ENCODE measurements at places on chromosomes 4 and X. TPM values are rescaled to one million over a fixed set of nuclear protein-coding genes. Genes with fewer than 3 reads are reported as not detected.
A peak's percentile ranks its signal among the peaks of the same experiment; 100 is the strongest.

Gene HSFX3
- not detected for total RNA-seq

- DNase-seq, result no peak
- H3K27me3 ChIP-seq, result no peaks in the 10 kb centered on the region
- peaks cover 24% of the 10 kb centered on the region for H3K36me3 ChIP-seq
- peaks cover 38% of the 10 kb centered on the region for H3K4me1 ChIP-seq
- H3K4me3 ChIP-seq, result no peak overlapping the region
Observed at GRCh38 chr4:76998251-76998901, 48.8 kb downstream of the SEPTIN11 start.

Gene TLR1
- total RNA-seq, result 1.7 TPM

GRCh38 chr4:38119668-38120385 lies 159.6 kb downstream of the PTTG2 start:
- H3K4me3 ChIP-seq, result no peak overlapping the region
- no peak for DNase-seq
- H3K27me3 ChIP-seq, result no peaks in the 10 kb centered on the region
- peaks cover 26% of the 10 kb centered on the region for H3K36me3 ChIP-seq
- H3K4me1 ChIP-seq, result peaks cover 15% of the 10 kb centered on the region

DNA sequence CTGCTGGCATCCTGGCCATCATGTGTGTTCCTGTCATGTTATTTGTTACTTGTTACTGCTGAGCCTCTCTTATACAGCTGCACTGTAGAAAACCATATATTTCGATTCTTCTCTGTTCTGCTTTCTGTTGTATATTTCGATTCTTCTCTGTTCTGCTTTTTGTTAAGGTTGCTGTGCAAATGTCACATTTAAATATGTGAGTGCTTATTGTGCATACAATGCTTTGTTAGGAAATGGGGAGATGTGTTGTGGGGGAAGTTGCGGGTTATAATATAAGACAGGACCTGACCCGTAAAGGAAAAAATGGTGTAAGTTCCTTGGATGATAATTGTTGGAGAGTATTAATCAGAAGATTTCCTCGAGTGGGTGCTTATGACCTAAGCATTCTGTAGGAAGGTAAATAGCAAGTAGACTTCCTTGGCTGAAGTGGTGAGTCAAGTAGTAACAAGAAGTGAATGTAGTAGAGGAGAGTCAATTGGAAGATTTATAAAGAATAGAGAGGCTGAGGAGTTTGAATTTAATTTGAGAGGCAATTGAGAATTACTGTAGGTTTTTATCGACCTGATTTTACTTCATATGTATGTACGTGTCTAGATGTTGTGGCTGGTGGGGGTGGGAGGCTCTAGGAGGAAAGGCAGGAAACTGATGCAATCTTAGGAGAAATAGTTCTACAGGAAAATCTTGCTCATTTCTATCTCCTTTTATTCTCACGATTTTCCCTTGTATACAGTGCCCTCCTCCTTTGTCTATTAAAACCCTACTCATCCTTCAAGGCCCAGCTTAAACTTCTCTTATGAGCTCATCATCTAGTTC lies 8.5 kb downstream of the OGT start:
- peak; percentile 49 for DNase-seq
- H3K4me3 ChIP-seq, result peak overlapping the region; percentile 96
- peak overlapping the region; percentile 98 for H3K27ac ChIP-seq
- peaks cover 54% of the 10 kb centered on the region for H3K4me1 ChIP-seq

Gene NDUFC1
- 41.9 TPM for total RNA-seq

Gene ANTXR2
- 2.3 TPM for total RNA-seq

GRCh38 chr4:145501051-145501660 lies 19.5 kb downstream of the SMAD1 start:
- no peak for DNase-seq
- peaks cover 31% of the 10 kb centered on the region for H3K4me1 ChIP-seq
- no peaks in the 10 kb centered on the region for H3K36me3 ChIP-seq

Gene CFAP299
- not detected for total RNA-seq

GRCh38 chrX:148310426-148311165 lies 189.8 kb upstream of the AFF2 start:
- H3K27me3 ChIP-seq, result no peaks in the 10 kb centered on the region
- no peak overlapping the region for H3K4me3 ChIP-seq
- DNase-seq, result peak; percentile 46
- H3K36me3 ChIP-seq, result no peaks in the 10 kb centered on the region
- H3K27ac ChIP-seq, result no peak overlapping the region

DNA sequence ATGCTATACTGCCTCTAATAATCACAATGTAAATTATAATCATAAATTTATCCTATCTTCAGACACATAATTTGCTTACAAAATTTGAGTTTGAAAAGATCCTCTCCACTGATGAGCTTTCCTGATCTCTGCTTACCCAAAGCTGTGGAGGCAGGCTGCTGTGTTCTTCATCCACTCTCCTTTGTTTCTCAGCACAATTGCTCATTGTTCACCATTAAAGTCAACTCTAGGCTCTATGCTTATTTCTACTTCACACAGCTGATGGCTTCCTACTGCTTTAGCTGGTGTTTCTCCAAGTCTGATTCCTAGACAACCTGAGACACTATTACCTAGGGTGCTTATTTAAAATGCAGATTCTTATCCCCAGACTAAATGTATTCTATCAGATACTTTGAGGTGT lies 319.7 kb downstream of the PCDH18 start:
- DNase-seq, result no peak
- H3K36me3 ChIP-seq, result no peaks in the 10 kb centered on the region
- no peaks in the 10 kb centered on the region for H3K27me3 ChIP-seq
- no peak overlapping the region for H3K4me3 ChIP-seq
- no peak overlapping the region for H3K27ac ChIP-seq

DNA sequence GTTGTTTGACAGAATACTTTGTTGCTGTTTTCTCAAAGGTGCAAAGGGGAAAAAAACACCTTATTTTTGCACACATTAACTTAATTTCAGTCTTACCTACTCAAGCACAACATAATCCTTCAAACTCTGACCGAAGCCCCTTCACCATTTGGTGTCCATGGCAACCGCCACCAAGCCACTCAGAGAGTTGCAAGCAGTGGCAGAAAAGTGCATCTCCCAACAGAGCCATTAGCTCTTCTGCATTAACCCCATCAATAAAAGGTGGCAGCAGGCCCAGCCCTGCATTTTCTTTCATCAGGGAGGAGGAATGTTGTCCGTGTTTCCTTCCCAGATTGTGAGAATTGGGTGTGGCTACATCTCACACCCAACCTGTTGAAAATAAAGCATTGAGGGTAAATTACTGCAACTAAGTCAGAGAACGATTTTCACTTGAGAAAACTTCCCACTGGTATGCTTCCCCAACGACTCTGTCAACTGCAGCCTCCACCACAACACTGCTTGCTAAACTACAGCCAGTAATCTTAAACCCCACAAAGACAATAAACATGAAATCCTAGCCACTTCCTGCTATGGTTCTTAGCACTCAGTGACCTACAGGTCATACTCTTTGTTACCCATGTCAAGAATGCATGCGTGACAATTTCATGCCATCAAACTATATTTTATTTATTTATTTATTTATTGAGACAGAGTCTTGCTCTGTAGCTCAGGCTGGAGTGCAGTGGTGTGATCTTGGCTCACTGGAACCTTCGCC lies 154.0 kb downstream of the GRIA3 start:
- DNase-seq, result no peak
- H3K4me3 ChIP-seq, result no peak overlapping the region
- H3K27ac ChIP-seq, result no peak overlapping the region
- no peaks in the 10 kb centered on the region for H3K27me3 ChIP-seq

DNA sequence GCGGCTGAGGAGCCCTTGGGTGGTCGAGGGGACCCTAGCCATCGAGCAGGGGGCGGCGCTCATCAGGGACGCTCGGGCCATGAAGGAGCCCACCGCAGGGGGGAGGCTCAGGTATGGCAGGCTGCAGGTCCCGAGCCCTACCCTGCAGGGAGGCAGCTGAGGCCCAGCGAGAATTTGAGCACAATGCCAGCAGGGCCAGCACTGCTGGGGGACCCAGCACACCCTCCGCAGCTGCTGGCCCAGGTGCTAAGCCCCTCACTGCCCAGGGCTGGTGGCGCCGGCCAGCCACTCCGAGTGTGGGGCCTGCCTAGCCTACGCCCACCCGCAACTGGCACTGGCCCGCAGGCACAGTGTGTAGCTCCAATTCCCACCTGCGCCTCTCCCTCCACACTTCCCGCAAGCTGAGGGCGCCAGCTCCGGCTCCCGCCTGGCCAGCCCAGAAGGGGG lies 325.4 kb upstream of the FRG1 start:
- H3K4me1 ChIP-seq, result no peaks in the 10 kb centered on the region
- H3K36me3 ChIP-seq, result no peaks in the 10 kb centered on the region
- no peak overlapping the region for H3K27ac ChIP-seq
- no peak overlapping the region for H3K4me3 ChIP-seq
- H3K27me3 ChIP-seq, result no peaks in the 10 kb centered on the region

Gene H2BW2
- not detected for total RNA-seq

DNA sequence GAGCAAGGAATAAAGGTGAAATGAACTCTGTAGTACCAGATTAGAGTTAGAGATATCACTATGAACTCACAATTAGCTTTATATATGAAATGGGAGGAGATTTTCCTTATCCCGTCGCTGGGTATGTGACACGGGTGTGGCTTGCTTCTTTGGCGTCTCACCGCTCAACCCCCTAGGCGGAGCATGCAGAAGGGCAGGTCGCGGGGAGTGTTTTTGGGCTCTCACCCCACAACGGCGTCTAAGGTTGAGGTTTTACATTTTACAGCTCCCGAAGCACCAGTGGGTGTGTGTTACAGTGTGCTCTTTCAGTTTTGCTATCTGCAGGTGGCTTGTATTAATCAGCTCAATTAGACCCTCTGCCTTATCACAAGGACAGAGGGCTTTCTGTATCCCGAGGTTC lies 42.1 kb upstream of the MAGEB10 start:
- H3K27me3 ChIP-seq, result no peaks in the 10 kb centered on the region
- H3K4me1 ChIP-seq, result no peaks in the 10 kb centered on the region
- H3K27ac ChIP-seq, result no peak overlapping the region
- DNase-seq, result no peak
- no peak overlapping the region for H3K4me3 ChIP-seq
- no peaks in the 10 kb centered on the region for H3K36me3 ChIP-seq

Gene CSAG3
- 0.23 TPM for total RNA-seq

GRCh38 chrX:136255541-136255940 lies 4.3 kb upstream of the MAP7D3 start:
- H3K27ac ChIP-seq, result no peak overlapping the region
- H3K4me1 ChIP-seq, result peaks cover 20% of the 10 kb centered on the region
- DNase-seq, result no peak
- no peaks in the 10 kb centered on the region for H3K27me3 ChIP-seq
- H3K36me3 ChIP-seq, result no peaks in the 10 kb centered on the region

DNA sequence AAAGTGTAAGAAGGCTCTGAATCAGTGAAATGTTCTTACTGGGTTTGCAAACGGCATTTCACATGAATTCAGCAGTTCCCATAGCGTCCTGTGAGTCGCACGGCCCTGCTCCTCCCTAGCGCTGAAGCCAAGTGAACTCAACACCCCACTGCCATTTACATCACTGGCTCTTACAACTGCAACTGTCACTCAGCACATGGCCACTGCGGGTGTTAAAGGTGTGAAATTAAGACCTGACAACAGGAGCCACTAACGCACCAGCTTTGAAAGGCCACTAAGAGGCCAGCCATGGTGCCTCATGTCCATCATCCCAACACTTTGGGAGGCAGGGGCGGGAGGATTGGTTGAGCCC lies 31.7 kb downstream of the RNF212 start:
- peak; percentile 68 for DNase-seq
- H3K36me3 ChIP-seq, result no peaks in the 10 kb centered on the region

Gene TBC1D9
- 0.11 TPM for total RNA-seq

- DNase-seq, result no peak
- H3K36me3 ChIP-seq, result no peaks in the 10 kb centered on the region
- H3K4me3 ChIP-seq, result no peak overlapping the region
- no peaks in the 10 kb centered on the region for H3K4me1 ChIP-seq
Observed at GRCh38 chr4:5385741-5386311, 322.5 kb downstream of the EVC2 start.

Gene SMS
- 124 TPM for total RNA-seq

GRCh38 chr4:188930822-188931221 lies 791.6 kb downstream of the TRIML1 start:
- H3K27ac ChIP-seq, result no peak overlapping the region
- no peak overlapping the region for H3K4me3 ChIP-seq
- DNase-seq, result peak; percentile 16
- no peaks in the 10 kb centered on the region for H3K27me3 ChIP-seq
- H3K36me3 ChIP-seq, result no peaks in the 10 kb centered on the region
- no peaks in the 10 kb centered on the region for H3K4me1 ChIP-seq

GRCh38 chr4:89243733-89244252 lies 63.8 kb downstream of the GPRIN3 start:
- peaks cover 22% of the 10 kb centered on the region for H3K36me3 ChIP-seq
- no peak overlapping the region for H3K4me3 ChIP-seq
- peak overlapping the region; percentile 79 for H3K27ac ChIP-seq
- H3K27me3 ChIP-seq, result no peaks in the 10 kb centered on the region
- no peak for DNase-seq
- H3K4me1 ChIP-seq, result peaks cover 46% of the 10 kb centered on the region

GRCh38 chr4:139297001-139297410 lies 4.3 kb upstream of the NAA15 start:
- DNase-seq, result no peak
- peaks cover 41% of the 10 kb centered on the region for H3K4me1 ChIP-seq
- no peaks in the 10 kb centered on the region for H3K27me3 ChIP-seq

DNA sequence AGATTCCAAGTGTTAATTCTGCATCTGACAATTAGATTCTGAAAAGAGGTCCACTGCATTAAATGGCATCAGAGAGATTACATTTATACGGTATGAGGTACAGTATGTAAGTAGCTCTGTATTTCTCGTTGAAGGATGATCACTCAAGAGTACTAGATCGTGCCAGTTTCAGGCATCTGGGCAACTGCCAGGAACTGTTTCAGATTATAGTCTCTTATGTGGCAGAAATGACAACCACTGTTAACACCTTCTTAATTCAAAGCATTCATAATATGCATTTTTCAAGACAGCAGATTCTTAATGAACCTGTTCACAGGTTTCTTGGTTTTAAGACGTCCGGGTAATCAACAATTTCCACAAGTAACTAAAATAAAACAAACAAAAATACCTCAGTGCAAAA lies 1.6 kb downstream of the ANKRD50 start:
- H3K27ac ChIP-seq, result no peak overlapping the region
- peaks cover 6% of the 10 kb centered on the region for H3K4me1 ChIP-seq
- no peaks in the 10 kb centered on the region for H3K36me3 ChIP-seq
- no peaks in the 10 kb centered on the region for H3K27me3 ChIP-seq

Gene EPHA5
- total RNA-seq, result not detected

DNA sequence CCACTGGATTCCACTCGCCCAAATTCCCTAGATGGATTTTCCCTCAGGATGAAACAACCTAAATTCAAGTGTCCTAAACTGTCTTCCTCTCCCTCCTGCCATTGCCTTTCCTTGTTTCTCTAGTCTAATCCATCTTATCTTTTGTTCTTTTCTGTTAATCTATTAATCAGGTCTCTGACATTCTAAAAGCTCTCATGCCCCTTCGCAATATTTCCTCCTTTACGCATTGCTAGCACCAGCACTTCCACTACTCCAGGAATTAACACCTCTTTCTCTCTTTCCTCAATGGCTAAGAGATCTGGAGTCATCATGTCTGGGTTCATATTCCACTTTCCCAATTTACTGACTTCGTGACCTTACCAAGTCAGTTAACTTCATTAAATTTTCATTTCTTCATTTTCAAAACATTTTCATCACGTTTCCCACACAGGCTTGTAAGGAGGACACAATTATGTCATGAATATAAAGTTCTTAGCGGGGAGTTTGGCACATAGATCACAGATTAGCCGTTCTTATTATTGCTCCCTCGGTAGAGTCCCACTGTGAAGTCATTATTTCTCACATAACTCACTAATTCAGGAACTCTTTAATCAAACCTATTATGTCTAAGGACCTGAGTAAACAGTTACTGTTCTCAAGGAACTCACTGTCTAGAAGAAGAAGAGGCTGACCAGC lies 45.3 kb downstream of the FAT4 start:
- H3K27me3 ChIP-seq, result no peaks in the 10 kb centered on the region
- no peak overlapping the region for H3K27ac ChIP-seq
- H3K4me1 ChIP-seq, result no peaks in the 10 kb centered on the region
- no peak for DNase-seq
